ENCODE measurements at places on chromosomes 1 and 21. TPM values are rescaled to one million over a fixed set of nuclear protein-coding genes. Genes with fewer than 3 reads are reported as not detected.

The DENND2C gene
- total RNA-seq, result 10.2 TPM

The BRDT gene
- not detected for total RNA-seq

The OR2G6 gene
- not detected for total RNA-seq

The IGSF21 gene
- total RNA-seq, result not detected

The LCE1F gene
- not detected for total RNA-seq

The COL8A2 gene
- total RNA-seq, result 53.4 TPM

The BPNT1 gene
- 22.2 TPM for total RNA-seq

The CD164L2 gene
- not detected for total RNA-seq

All from articular chondrocyte of knee joint (primary cell).